ENCODE measurements at places on chromosomes 3 and 15. TPM values are rescaled to one million over a fixed set of nuclear protein-coding genes. Genes with fewer than 3 reads are reported as not detected.

Gene BFSP2
- total RNA-seq, result not detected

Gene ACTR8
- 21.9 TPM for total RNA-seq

Gene GP9
- not detected for total RNA-seq

Gene MNS1
- not detected for total RNA-seq

Gene ALDH1A2
- total RNA-seq, result 0.85 TPM

Gene PATL2
- under 0.01 TPM for total RNA-seq

Gene EXD1
- total RNA-seq, result 0.21 TPM
